ENCODE measurements at places on chromosomes 7 and 10.

GRCh38 chr7:2759736-2760097 lies 71.7 kb downstream of the AMZ1 start:
- no peak for DNase-seq

DNA sequence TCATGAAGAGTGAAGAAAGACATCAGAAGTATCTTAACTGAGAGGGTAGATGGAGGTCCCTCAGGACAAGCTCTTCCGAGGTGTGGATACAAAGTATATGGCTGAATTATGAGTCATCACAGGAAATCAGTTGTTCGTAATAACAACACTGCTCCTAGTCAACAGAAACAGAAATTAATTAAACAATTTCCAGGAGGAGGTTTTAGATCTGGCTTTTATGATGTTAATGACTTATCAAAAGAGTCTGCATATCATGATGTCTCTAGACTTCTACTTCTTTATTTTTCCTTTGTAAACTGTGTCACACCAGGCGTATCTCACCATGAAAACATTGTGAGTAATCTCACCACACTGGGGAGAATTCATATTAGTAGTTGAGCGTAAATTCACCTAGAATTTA lies 31.2 kb downstream of the OSBPL3 start:
- no peak for DNase-seq

DNA sequence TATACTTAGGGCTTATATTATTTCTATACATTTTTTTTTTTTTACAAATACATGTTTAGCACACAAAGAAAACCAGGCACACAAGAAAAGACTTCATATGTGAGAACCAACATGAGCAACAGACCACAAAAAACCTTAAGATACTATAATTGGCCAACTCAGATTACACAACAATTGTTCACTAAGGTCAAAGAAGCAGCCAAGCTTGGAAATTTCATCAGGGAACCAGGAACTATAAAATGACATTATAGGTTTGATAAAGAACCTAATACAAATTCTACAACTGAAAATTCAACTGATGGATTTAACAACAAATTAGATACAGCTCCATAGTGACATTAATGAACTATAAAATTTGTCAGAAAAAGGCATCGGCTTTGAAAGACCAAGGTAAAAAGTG lies 4.4 kb upstream of the LUC7L2 start:
- peak; percentile 36 for DNase-seq

DNA sequence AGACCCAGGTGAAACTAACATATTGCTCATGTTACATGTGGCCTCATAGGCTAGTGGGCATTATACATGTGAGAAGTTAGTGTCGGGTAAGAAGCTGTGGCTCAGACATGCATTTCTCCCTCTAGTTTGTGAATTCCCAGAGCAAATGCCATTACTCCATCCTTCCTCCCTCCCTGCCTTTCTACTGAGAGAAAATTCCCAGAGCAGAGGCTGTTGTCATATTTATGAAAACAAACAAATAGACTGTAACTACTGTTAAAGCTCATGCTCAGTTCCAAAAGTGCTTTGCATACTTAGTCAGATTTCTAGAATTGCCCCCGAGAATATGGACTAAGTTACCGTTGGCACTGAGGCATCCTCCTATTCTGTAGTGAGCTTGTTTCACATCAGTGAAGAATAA lies 29.0 kb downstream of the ZNRF2 start:
- no peak for DNase-seq

DNA sequence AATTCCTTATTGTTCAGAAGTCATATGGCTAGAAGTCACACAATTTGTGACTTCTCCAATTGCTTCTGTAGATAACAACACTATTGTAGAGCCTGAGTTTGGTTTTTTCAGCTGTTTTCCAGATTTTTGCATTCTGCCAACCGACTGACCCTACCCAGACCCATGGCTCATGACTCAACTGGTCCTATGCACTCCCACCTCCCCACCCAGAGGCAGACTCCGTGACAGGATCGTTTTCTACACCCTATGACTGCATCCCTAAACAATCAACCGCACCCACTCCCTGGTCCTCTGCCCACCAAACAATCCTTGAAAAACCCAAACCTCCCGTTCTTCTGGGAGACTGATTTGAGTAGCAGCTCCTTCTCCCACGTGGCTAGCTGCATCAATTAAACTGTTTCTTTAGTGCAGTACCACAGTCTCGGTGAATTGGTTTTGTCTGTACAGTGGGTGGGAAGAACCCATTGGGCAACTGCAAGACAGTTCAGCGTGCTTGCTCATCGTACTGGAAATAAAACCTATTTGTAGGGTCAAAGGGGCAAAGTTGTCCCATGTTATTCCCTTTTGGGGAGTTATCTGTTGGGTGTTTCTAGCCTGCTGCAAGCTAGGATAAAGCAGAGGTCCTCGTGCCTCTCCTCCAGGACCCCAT lies 150.3 kb upstream of the FAM20C start:
- DNase-seq: peak; percentile 25

DNA sequence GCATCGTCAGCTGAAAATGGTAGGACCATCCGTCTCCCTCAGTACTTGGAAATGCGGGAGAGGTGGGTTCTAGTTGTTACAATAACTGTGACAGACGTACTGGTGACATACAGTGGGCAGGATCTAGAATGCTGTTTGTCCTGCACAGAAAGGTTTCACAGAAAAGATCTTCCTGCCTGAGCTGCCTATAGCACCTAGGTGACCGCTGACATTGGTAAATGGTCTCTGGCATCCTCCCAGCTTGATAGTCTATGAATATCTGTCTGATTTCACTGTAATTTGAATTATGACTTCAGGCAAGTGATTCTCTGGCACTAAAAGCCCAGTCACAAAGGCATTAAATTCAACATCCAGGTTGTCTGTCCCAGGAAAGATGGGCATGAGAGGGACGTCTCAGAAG lies 38.2 kb upstream of the CCDC3 start:
- no peak for DNase-seq

GRCh38 chr10:114281461-114281860 lies 42.4 kb downstream of the VWA2 start:
- no peak for DNase-seq
